ENCODE measurements at places on chromosomes 5 and 9.

DNA sequence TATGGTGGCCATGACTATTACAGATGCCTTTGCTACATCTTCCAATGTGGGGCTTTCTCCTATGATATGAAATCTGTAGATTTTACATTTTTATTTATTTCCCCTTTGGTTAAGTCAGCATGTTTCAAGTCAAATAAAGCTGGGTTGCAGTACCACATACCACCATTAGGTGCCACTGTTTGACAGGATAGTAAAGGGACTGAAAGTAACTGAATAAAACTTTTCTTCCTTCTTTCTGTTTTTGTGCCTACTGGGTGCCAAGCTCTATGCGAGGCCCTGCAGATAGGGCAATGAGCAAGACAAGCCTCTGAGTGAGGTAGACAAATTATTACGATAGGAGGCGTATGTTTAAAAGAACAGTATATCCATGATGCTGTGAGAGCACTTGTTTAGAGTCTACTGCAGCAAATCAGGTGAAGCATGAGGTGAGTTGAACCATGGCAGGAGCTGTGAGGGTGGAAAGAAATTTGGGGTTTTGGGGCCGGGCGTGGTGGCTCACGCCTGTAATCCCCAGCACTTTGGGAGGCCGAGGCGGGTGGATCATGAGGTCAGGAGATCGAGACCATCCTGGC is 64.8 kb downstream of the GDNF start:
- DNase-seq, result no peak

DNA sequence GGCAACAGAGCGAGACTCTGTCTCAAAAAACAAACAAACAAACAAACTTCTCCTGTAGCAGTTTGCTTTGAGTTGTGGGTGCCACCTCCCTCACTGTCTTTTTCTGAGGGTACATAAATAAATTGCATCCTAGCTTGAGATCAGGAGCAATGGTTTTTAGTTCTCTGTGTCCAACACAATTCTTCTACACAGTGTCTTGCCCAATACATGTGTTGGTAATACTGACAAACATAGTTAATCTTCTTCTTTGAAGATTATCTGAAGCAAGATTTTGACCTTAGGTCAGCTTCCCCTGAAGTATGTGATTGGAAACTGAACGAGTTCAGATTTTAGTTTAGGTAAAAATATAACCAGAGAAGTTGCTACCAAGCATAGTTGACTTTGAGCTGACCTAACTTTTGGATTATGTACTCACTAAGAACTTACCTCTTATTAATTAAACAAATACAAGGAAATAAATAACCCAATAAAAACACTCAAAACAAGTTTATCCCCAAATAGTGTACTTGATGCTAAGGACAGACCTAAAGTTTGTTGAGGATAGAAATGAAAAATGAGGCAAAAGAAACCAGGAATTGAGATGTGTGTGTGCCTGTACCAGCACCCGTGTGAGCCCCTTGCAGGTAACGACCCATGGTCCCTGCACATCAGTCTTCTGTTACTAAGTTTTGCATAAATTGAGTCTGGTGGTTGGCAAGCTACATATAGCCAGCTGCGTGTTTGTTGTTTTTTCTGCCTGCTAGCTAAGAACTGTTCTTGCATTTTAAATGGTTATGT is 16.2 kb downstream of the TJP2 start:
- no peak for DNase-seq

DNA sequence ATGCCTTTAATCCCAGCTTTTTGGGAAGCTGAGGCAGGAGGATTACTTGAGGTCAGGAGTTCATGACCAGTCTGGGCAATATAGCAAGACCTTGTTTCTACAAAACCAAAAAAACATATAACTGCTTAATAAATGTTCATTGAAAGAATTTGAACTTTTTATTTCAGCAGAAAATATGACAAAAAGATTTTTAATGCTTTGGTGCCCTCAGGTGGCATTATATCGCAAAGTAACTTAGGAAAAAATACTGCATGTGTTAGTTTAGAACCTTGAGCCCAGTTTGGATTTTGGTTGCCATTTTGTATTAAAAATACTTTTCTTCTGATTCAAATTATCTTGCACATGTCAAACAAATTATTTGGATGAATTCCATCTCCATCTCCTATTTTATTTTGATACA is 103.2 kb downstream of the GPBP1 start:
- DNase-seq, result no peak

DNA sequence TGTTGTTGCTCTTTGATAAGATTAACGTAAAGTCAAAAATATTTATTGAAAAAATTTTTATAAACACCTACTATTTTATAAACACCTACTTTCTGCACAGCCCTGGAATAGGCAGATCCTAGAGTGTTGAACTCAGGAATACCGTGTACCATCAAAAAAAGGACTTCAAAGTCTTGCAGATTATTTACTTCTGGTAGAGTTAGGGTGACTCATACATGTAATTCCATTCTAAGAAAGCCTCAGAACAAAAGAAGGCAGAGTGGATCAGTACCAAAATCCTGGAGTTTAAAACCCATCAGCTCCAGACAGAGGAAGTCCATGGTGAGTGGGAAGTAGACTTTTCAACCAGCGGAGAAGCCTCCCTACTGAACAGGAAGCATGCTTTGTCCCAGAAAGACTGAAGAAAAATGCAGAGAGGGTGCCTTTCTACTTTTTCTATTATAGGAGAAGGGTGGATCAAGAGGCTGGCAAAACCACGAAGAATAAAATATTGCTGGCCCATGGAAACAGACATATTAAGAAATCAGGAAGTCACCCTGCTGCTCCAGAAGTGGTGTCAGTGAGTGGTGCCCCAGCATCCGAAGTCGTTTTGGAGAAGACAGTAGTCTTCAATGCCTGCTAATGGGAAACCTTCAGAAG is 45.1 kb upstream of the DAB2 start:
- DNase-seq, result no peak

GRCh38 chr5:96426831-96427230 is 6.2 kb downstream of the PCSK1 start:
- DNase-seq, result no peak

GRCh38 chr5:95621839-95622629 is 2.1 kb downstream of the GPR150 start:
- peak; percentile 1 for DNase-seq

GRCh38 chr5:157431544-157432200 is 28.3 kb upstream of the NIPAL4 start:
- DNase-seq, result peak; percentile 49

DNA sequence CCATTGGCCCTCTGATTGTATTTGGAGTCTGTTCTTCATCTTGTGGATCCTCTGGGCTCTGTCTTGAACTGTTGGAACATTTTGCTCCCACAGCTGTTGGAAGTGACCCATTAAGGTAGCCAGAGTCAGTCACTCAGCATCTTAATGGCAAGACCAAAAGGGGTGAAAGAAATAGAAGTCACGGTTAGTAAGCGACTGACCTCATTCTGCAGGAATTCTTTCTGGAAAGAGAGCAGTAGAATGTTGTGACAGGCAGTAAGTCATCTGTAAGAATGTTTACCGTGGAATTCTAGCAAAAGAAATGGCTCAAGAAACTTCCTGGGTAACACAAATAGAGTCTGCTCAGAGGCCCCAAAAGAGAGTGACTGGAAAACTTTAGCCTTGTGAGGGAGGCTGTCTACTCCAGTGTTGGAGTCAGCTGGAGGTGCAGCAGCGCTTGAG is 28.6 kb upstream of the TNC start:
- no peak for DNase-seq

GRCh38 chr5:3424946-3425345 is 170.7 kb upstream of the IRX1 start:
- peak; percentile 32 for DNase-seq

DNA sequence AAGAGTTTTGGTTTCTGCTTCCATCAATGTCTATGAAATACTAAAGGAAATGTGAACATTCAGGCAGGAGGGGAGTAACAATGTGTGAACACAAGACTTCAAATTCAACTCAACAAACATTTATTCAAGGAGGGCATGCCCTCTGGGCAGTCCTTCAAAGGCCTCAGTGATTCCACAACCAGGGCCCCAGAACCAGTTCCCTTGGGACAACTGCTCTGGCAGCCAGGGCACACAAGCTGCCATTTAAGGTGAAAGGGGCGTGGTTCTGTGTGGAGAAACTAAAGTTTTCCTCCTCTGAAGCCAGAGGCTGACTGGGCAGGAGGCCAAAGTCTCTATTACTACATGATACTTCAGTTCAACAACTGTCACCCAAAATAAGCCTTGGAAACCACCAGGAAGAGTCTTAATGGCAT is 3.2 kb downstream of the RBM18 start:
- DNase-seq, result peak; percentile 80

DNA sequence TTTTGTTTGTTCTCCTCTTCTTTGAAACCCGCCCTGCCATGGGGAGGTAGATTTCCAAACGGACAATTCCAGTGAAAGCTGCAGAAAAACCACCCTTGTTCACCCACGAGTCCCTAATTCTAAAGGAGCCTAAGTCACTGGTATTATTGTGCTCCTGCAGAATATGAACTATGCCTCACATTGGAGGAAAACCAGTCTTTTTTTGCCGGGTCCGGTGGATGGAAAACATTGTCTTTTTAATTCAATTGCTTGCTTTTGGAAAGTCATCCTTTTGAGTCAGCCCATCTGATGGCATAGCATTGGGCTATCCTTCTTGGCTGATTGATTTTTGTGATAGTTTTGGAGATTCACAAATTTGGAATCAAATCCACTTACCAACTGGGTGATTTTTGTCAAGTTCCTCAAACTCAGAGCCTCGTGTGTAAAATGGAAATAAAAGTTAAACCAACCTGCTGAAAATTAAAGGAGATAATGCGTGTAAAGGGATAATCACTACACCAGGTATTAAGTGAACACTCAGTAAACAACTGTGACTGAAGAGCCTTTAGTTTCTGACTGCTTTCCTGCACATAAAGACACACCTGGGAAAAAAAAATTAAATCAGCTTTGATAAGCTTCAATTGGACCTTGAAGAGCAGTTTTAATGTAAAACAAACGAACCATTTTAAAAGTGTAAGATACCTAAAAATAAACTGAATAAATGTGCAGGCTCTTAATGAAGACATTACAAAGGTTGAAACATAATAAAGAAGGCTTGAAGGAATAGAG is 780 bp upstream of the CCNJL start:
- DNase-seq, result no peak

- no peak for DNase-seq
These were observed 48.9 kb downstream of the AUH start for GRCh38 chr9:91312717-91313325.

GRCh38 chr5:137367951-137368350 is 131.2 kb downstream of the SPOCK1 start:
- no peak for DNase-seq

DNA sequence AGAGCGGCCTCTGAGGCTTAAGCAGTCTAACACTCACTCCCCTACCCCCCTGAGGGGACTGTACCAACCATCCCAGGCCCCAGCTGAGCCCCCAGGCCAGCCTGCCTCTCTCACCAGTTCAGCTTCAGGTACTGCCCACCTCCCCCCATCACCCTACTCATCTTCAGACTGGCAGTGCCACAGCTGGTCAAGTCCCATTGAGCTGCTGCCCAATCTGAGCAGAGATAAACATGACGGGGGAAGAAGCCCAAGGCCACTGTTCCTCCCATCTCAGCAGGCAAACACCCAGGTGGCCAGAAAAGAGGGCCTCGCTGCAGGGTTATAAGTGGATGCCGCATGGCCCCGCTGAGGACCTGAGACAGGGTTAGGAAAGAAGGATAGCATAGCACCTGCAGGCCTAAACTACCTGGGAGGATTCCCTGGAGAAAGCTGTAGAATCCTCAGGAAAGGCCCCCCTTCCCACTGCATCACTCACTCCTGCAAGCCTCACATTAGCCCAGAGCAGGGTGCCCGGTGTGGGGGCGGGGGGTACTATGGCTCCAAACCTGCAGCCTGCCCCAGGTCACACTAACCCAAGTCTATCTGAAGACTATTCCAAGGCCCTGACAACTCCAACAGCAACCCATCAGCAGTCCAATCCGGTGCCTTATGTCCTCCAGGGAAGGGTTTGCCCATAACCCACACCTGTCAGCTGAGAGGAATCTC is 3.6 kb downstream of the B4GALT1 start:
- no peak for DNase-seq

DNA sequence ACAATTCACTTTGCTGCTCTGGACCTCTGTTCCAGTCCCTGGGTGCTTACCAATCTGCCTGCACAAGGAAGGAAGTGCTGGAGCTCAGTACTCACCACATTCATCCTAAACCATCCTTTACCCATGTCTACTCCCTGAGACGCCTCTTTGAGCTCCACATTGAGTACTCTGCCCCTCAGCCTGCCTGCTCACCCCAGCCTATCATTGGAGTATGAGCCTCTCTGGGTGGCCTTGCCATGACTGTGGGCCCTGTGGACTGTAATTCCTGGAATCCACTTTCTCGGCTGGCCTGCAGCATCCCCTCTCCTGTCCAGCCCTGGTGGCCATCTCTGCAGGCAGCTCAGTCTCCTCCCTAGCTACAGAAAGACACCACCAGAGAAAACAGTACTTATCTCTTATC is 428.6 kb downstream of the SPOCK1 start:
- DNase-seq, result no peak

DNA sequence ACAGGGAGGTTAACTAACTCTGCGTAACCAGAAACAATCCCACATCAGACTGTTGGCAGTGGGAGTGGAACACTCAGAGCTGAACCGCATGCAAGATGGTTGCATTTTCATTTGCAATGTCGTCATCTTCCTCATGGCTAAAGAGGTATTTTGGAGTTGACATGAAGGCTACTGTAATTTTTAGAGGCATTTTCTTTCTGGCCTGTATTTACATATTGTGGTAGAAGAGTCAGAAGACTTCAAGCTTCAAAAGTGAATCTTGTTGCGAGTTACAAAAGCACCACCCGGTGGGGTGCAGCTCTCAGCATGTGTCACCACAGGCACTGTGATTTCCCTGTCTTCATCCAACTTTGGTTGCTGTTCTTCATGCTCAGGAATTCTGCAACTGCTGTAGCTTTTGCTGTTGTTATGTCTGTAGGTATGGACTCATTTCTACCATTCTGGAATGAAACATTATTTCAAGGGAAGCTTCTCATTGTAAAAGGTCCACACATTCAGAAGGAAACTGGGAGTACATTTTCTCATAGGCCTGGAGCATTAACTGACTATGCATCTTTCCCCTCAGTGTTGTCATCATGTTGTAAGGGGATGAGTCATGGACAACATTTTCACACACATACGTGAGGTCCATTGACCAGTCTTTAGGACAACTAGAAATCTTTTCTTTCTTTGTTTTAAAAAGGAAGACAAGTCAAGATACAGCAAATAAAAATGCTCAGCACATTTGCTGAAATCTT is 35.4 kb upstream of the GDNF start:
- no peak for DNase-seq

DNA sequence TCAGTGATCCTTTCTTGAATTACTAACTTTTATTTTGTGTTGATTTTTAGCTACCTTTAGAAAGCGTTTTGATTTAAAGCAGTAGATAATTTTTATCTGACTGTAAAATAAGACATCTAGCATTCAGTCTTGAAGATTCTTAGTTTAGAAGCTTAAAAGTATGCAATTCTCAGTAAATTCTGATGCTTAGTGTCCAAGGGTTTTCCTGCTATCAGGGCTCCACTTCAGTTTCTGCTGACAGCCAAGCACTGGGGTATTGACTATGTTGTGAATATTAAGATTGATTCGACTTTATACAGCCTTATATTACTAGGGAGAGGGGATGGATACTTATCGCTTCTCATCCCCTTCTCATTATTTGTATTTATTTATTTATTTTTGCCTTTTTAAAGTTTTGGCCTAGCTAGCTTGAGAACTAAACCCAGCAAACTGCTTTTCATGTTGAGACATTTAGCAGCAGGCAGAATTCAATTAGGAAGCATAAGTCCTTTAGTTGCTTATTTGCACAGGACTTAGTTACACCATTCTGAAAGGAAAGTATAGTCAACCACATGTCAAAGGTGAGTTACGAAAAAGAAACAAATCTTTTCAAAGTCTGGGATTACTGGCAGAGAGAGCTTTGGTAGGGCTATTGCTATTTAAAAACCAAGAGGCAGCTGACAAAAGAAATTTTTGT is 2.9 kb downstream of the PBX3 start:
- DNase-seq, result no peak

GRCh38 chr5:109982966-109983534 is 293.3 kb downstream of the MAN2A1 start:
- no peak for DNase-seq
